ENCODE measurements at places on chromosomes 3 and 15. TPM values are rescaled to one million over a fixed set of nuclear protein-coding genes. Genes with fewer than 3 reads are reported as not detected.
A peak's percentile ranks its signal among the peaks of the same experiment; 100 is the strongest.

ADGRG7 gene
- total RNA-seq: not detected

DIPK2A gene
- 21.4 TPM for total RNA-seq

LSAMP gene
- total RNA-seq: 6.1 TPM

STAC gene
- total RNA-seq: 0.18 TPM

LCTL gene
- not detected for total RNA-seq

COL8A1 gene
- 5.6 TPM for total RNA-seq

ITGB5 gene
- total RNA-seq: 55.2 TPM

TMEM108 gene
- total RNA-seq: 14.2 TPM

GOLGA8T gene
- total RNA-seq: 0.41 TPM

TIPARP gene
- 8.9 TPM for total RNA-seq

DNA sequence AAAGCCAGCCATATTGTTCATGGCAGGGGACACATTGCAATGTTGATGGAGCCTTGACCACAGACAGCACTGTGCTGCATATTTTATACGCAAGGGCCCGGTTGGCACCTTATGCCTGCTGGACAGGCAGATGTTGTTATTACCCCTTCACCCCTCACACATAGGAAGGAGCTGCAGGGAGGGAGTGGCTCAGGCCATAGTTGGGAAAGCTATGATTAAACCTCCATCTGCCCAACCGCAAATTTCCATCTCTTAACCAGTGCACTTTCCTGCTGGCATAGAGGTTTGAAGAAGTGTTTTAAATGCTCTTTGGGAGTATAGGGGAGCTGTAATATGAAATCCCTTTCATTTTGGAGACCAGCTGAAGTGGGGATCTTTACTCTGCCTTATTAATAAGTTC is 224.7 kb downstream of the CACNA2D3 start:
- no peak overlapping the region for H3K4me3 ChIP-seq
- no peaks in the 10 kb centered on the region for H3K36me3 ChIP-seq
- no peak overlapping the region for H3K27ac ChIP-seq
- no peaks in the 10 kb centered on the region for H3K27me3 ChIP-seq

DNA sequence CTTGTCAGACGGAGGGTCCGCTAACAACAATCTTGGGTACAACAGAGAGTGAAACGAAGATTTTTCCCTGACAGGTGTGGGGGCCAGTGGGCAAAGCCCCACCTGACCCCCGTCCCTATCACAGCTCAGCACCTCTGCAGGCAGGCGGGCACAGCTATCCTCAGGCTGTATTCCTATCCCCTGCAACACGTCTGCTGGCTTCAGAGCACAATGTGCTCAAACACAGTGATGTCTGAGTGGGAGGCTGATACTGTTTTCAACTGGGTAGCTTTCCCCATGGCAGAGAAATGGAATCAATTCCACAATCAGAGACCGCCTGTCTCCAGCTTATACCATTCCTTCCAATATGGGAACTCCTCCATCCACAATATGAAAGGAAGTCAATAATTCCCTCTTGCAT is 28.0 kb downstream of the TLE3 start:
- peaks cover 4% of the 10 kb centered on the region for H3K4me1 ChIP-seq
- peaks cover 57% of the 10 kb centered on the region for H3K36me3 ChIP-seq
- H3K27ac ChIP-seq: no peak overlapping the region

DNA sequence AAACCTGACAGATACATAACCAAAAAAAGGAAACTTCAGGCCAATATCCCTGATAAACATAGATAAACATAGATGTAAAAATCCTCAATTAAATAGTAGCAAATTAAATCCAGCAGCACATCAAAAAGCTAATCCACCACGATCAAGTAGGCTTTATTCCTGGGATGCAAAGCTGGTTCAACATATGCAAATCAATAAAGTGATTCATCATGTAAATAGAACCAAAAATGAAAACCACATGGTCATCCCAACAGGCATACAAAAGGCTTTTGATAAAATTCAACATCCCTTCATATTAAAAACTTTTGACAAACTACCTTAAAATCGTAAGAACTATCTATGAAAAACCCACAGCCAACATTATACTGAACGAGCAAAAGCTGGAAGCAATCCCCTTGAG is 882.2 kb downstream of the NTRK3 start:
- H3K27me3 ChIP-seq: no peaks in the 10 kb centered on the region
- H3K36me3 ChIP-seq: no peaks in the 10 kb centered on the region
- no peak overlapping the region for H3K27ac ChIP-seq
- H3K4me3 ChIP-seq: no peak overlapping the region
- H3K4me1 ChIP-seq: no peaks in the 10 kb centered on the region
- DNase-seq: no peak

DNA sequence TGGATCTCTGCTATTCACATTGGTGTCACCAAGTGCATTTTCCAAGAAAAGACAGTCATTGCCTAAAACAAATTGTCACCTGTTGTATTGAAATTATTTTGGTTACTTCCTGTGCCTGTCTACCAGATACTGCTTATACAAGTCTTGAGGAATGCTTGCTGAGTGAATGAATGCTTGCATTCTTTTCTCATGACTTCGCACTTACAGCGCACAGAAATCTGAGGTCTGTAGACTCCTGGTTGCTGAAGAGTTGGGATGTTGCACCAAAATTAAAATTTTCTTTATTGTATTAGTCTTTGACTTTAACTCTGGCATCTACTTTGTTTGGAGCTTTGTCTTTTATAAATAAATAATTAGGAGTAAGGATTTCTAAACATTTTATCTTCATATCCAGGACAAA is 28.4 kb downstream of the SH3GL3 start:
- H3K4me1 ChIP-seq: peaks cover 3% of the 10 kb centered on the region
- H3K27me3 ChIP-seq: no peaks in the 10 kb centered on the region
- no peaks in the 10 kb centered on the region for H3K36me3 ChIP-seq
- no peak for DNase-seq
- H3K27ac ChIP-seq: no peak overlapping the region

GRCh38 chr3:38643090-38643489 is 6.4 kb downstream of the SCN5A start:
- H3K27ac ChIP-seq: no peak overlapping the region
- DNase-seq: no peak
- H3K4me3 ChIP-seq: no peak overlapping the region
- no peaks in the 10 kb centered on the region for H3K36me3 ChIP-seq

DNA sequence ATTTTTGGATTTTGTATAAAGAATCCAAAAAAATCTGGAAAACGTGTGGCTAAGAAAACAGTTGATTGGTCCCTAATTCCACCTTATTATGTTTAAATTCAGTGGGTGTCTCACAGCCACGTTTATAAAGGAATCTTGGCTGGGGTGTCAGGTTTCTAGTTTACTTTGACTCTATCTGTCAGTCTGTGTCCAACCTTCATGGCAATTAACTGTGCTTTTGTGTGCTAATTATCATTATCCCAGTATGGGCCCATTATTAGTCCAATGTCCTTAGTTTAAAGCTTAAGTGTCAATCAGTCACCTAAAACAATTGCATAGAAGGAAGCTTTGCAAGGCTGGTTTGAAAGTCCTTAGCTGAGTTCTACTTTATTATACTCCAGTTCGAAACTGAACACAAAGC is 3.7 kb upstream of the CNTN4 start:
- no peak overlapping the region for H3K27ac ChIP-seq
- H3K27me3 ChIP-seq: peaks cover 8% of the 10 kb centered on the region
- DNase-seq: no peak
- no peak overlapping the region for H3K4me3 ChIP-seq
- peaks cover under 1% of the 10 kb centered on the region for H3K4me1 ChIP-seq
- peaks cover 7% of the 10 kb centered on the region for H3K36me3 ChIP-seq

DNA sequence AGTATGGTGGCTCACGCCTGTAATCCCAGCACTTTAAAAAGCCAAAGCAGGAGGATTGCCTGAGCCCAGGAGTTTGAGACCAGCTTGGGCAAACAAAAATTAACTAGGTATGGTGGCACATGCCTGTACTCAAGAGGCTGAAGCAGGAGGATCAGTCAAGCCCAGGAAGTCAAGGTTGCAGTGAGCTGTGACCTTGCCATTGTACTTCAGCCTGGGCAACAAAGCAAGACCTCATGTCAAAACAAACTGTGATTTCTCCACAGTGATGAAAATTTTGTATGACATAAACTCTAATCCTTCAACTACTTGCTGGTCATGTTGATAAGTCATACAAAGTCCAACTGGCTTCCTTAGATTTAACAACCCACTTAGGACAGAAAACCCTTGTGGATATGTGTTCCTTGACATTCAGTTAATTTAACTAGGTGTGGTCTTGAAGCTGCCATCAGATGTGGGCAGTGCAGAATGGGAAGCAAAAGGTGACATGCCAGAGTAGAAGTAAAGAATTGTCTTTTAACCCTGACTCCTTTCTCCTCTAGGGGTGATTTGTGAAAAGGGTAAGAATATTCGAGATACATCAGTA is 263.3 kb downstream of the PTPRG start:
- no peak overlapping the region for H3K27ac ChIP-seq
- no peak for DNase-seq
- no peak overlapping the region for H3K4me3 ChIP-seq
- H3K4me1 ChIP-seq: peaks cover 26% of the 10 kb centered on the region
- no peaks in the 10 kb centered on the region for H3K36me3 ChIP-seq

GRCh38 chr3:18559331-18559842 is 134.2 kb upstream of the SATB1 start:
- peaks cover 1% of the 10 kb centered on the region for H3K27me3 ChIP-seq

GRCh38 chr3:5134019-5134391 is 11.9 kb downstream of the ARL8B start:
- no peak overlapping the region for H3K4me3 ChIP-seq
- peaks cover under 1% of the 10 kb centered on the region for H3K4me1 ChIP-seq
- H3K27me3 ChIP-seq: no peaks in the 10 kb centered on the region
- no peaks in the 10 kb centered on the region for H3K36me3 ChIP-seq
- no peak for DNase-seq

DNA sequence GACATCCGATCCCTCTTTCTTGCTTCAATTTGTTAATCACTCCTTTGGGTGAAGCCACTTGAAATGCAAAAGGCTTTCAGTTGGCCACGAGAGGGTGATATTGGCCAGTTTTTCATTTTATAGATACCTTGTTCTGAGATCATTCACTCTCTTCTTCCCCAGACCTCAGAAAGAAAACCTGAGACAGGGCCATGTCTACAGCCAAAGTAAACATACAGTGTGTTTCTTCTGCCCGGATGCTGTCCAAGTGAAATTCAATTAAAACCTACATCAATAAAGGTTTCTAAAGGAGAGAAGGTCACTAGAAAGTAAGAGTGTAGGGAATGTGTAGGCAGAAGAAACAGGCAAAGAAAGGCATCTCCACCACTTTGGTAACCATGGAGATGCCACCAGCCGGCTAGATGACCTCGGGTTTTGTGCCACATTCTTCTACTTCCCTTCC is 39.5 kb upstream of the FMN1 start:
- H3K27ac ChIP-seq: no peak overlapping the region
- H3K27me3 ChIP-seq: peaks cover 3% of the 10 kb centered on the region
- DNase-seq: peak; percentile 39
- H3K4me3 ChIP-seq: no peak overlapping the region

DNA sequence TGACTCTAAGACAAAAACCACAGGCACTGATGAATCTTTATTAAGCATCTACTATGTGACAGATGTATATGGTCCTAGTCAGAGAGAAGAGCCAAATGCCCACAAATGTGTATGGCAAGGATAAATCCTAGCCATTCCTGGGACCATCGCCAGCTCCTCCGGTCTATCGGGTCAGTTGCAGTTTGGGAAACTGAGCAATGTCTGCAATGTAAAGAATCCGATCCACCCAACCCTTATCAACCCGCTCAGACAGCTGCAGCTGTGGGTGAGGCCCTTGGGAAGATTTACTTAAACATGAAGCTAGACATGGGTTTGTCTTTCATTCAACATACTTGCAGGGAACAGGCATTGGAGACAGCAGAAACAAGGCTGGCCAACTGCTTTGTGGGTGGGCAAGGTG is 40.5 kb upstream of the CDV3 start:
- no peak overlapping the region for H3K4me3 ChIP-seq
- H3K27me3 ChIP-seq: no peaks in the 10 kb centered on the region
- H3K27ac ChIP-seq: no peak overlapping the region
- H3K4me1 ChIP-seq: no peaks in the 10 kb centered on the region
- DNase-seq: no peak
- H3K36me3 ChIP-seq: peaks cover 5% of the 10 kb centered on the region

DNA sequence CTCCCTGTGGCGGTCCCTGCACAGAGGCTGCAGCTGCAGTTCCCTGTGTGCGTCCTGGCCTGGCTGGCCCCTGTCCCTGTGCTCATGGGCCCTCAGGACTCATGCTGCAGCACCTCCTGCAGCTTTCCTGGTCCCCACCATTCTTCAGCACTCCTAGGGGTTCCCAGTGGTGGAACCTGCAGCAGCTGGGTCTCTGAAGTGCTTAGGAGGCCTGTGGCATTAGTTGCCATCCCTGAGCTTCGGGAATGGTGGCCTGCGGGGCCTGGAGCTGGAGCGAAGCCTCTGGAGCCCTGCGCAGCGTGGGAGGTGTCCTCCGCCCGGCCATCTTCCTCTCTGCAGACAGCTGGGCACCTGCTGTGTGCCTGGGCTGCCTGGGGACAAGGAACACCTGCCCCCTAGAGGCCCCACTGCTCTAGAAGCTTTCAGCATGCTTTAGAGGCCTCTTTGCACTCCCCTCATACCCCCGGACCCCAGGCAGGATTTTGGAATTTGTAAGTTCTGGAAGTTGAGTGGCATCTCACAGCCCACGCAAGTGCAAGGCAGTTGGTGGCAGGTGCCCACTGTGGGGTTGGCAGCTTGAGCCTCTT is 13.1 kb downstream of the PLXNA1 start:
- H3K36me3 ChIP-seq: peaks cover 3% of the 10 kb centered on the region
- H3K27ac ChIP-seq: no peak overlapping the region
- H3K4me3 ChIP-seq: no peak overlapping the region
- DNase-seq: no peak
- H3K4me1 ChIP-seq: peaks cover 4% of the 10 kb centered on the region

- no peak for DNase-seq
- H3K27me3 ChIP-seq: no peaks in the 10 kb centered on the region
- no peak overlapping the region for H3K4me3 ChIP-seq
- H3K27ac ChIP-seq: no peak overlapping the region
- no peaks in the 10 kb centered on the region for H3K4me1 ChIP-seq
Measured at GRCh38 chr3:63639806-63640205, 12.7 kb upstream of the SNTN start.

DNA sequence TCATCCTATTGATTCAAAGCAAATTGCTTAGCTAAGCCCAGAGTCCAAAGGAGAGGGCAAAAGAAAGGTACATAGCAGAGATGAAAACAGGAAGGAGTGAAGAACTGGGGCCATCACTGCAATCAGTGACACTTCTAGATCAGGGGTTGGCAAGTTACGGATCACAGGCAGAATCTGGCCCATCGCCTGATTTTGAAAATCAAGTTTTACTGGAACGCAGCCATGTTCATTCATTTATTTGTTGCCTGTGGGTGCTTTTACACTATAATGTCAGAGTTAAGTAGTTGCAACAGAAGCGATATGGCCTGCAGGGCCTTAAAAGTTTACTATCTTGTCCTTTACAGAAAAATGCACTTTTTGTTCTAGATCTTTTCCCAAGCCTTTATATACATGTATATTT is 271.7 kb upstream of the TOPAZ1 start:
- H3K36me3 ChIP-seq: no peaks in the 10 kb centered on the region
- no peak overlapping the region for H3K4me3 ChIP-seq
- DNase-seq: no peak
- no peaks in the 10 kb centered on the region for H3K4me1 ChIP-seq

- H3K4me1 ChIP-seq: peaks cover 6% of the 10 kb centered on the region
- peaks cover 20% of the 10 kb centered on the region for H3K36me3 ChIP-seq
- no peak overlapping the region for H3K27ac ChIP-seq
- peaks cover 31% of the 10 kb centered on the region for H3K27me3 ChIP-seq
Measured at GRCh38 chr15:41881920-41882688, 11.7 kb downstream of the SPTBN5 start.

GRCh38 chr3:118186051-118186450 is 848.6 kb downstream of the IGSF11 start:
- H3K36me3 ChIP-seq: no peaks in the 10 kb centered on the region
- H3K4me3 ChIP-seq: no peak overlapping the region
- no peak for DNase-seq
- no peak overlapping the region for H3K27ac ChIP-seq
- H3K4me1 ChIP-seq: no peaks in the 10 kb centered on the region
- H3K27me3 ChIP-seq: no peaks in the 10 kb centered on the region

Data from endothelial cell (in vitro differentiated cells).